Mucosa of descending colon (tissue), 3 donors: ENCODE measurements at places on chromosomes 2 and 18.

DNA sequence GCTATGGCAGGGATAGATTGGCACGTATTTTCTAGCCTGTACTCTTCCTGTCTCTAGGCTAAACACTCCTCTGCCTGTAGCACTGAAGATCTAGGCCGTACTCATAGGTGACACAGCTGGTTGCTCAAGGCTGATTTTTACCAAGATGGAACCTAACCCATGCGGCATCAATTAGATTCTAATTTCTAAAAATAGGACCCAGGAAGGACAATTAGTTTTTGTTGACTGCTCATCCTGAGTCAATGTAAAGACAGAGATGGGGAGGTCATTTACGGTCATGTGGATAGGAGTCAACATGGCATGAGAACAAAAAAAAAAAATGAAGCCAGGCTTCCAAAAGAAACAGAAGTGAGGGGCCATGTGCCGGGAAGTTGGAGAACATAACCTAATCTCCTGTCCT is 360.7 kb upstream of the ETAA1 start:
- DNase-seq: no peak

- DNase-seq: no peak
Measured at GRCh38 chr18:77037567-77037966, 95.0 kb downstream of the MBP start.

DNA sequence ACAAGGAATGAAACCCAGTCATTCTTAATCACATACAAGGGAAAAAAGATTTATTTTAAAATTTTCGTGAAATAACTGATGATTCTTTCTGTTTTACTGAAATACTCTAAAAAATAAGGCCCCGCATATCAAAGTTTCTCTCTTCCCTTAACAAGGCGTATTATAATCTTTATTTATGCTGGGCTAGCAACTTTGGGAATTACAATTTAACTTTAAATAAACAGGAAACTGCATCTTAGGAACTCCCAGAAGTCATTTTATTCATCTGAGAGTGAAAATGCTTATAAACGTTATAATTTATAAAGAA is 166.7 kb downstream of the TCF4 start:
- no peak for DNase-seq

DNA sequence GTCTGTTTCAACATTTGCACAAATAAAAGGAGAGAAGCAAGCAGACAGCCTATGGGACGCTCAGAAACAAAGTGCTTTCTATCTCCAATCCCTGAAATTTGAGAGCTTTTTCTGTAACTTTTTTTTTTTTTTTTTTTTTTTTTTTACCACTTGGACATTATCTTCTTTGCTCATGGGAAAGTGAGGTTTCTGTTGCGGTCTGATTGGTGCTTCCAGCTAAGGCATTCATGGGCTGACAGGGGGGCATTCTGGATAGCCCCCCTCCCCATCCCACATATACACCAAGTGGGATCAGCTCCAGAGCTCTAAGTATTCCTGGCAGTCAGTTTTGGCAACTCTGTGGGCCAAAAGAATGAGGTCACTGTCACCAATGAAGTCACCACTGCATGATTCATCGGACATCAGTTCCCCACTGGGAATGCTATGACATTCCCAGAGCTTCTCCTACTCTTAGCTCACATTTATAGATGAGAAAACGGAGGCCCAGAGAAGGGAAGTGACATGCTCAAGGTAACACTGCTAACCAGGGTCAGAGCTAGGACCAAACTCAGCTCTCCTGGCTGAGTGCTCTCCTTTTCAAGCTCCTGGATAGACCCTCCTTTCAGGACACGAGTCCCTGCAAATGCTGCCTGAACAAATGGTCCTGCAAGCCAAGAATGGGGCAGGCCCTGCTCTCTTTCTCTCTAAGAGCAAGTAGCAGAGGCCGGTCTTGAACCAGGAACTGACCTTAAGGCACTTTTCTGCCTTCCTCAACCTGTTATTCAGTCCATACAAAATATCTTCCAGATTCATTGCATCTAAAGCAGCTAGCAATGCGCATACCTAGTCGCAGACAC is 61.3 kb downstream of the TMEM247 start:
- no peak for DNase-seq

DNA sequence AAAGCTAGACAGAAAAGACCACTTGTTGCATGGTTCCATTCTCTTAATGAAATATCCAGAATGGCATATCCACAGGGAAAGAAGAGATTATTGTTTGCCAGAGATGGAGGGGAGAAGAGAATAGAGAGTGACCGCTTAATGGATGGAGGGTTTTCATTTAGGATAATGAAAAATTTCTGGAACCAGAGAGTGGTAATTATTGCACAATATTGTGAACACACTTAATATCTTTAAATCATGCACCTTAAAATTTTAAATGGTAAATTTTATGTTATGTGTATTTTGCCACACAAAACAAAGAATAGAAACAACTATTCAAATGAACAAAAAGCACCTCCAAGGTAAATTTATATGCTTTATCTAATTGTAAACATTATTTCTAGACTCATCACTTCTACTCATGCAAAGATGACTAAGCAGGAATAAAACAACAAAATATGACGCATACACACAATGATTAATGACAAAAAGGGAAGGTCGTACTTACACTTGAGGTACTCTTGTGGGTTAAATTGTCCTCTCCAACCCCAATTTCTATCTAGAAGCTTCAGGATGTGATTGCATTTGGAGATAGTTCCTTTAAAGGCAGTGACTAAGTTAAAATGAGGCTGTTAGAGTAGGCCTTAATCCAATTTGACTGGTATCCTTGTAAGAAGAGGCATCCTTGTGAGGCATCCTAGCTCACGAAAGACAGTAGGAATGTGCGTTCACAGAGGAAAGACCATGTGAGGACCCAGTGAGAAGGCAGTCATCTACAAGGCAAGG is 18.7 kb upstream of the DHRS9 start:
- DNase-seq: no peak

GRCh38 chr18:9597609-9598008 is 16.8 kb downstream of the PPP4R1 start:
- no peak for DNase-seq

GRCh38 chr18:49062832-49063226 is 112.1 kb upstream of the SMAD7 start:
- DNase-seq: no peak

DNA sequence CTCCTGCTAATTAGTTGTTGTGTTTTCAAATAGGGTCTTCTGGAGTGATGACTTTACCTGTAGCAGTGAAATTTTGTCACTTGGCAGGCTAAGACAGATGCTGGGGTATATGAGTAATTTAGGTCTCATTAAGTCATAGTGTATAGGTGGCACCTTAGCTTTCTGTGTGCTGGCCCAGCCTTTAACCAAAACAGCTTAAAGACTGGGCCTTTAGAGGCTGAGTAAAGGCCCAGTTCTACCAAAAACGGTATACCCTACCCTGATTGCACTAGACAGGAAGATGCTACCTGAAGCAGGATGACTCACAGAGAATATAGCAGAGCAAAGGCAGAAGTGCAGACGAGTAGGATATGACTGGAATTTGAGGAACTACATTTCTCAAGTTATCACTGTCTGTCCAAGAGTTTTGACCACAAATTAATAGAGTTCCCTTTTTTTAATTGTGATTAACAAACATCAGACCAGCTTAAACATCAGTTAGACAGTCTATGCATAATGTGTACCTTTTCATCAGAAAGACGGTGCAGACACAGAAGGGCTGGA is 337.9 kb upstream of the SALL3 start:
- DNase-seq: no peak

DNA sequence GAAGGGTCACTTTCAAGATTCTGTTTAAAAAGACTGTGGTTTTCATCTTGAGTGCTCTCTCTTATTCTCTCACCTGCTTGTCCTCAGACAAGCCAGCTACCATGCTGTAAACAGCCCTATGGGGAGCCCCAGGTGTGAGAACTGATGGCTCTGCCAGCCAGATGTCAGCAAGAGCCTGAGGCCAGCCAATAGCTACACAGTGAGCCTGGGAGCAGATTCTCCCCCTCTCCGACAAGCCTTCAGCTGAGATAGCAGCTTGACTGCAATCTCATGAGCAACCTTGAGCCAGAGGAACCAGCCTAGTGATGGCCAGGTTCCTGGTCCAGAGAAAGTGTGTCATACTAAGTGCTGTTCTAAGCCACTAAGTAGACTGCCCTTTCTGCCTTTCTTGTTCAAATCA is 272.1 kb downstream of the NAPG start:
- no peak for DNase-seq

GRCh38 chr18:76604935-76605240 is 109.8 kb upstream of the ZNF516 start:
- no peak for DNase-seq

DNA sequence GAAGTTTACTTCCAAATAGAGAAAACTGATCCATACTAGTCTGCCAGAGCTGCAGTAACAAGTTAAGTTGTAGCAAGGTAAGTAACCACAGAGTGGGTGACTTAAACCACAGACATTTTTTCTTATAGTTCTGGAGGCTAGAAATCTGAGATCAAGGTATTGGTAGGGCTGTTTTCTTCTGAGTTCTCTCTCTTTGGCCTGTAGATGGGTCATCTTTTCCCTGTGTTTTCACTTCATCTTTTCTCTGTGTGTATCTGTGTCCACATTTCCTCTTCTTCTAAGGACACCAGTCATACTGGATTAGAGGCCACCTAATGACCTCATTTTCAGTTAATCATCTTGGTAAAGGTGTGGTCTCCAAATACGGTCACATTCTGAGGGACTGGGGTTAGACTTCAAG is 142.9 kb upstream of the MEX3C start:
- no peak for DNase-seq

- DNase-seq: no peak
Measured at GRCh38 chr2:16081316-16082200, 141.2 kb downstream of the MYCN start.

DNA sequence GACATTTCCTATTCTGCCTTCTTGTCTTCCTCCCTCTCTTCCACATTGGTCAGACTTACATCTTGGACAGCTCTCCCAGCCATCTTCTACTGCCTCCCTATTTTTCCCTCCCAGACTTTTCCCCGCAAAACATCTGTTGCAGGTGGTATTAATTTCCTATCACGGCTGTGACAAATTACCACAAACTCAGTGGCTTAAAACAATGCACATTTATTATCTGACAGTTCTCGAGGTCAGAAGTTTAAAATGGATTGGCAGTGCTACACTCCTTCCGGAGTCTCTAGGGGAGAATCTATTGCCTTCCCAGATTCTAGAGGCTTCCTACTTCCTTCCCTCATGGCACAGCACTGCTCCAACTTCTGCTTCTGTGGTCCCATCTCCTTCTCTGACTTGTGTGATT is 33.3 kb downstream of the STRADB start:
- no peak for DNase-seq

DNA sequence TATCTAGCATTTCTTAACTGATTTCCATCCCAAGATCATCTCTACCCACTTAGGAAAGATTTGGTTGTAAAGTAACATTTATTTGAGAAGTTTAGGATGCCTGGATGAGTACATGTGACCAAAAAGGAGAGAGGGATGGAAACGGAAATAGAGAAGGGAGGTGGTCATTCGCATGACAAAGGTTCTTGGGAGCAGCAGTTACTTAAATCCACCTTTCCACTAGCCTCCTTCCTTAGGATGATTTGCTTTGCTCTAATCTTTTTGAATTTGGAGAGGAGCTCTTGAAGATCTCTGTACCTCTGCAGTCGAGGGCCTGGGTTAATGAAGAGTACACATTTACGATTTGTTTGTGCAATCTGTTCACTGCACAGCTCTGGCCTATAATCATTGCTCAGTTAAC is 623.5 kb downstream of the EPHA4 start:
- no peak for DNase-seq

DNA sequence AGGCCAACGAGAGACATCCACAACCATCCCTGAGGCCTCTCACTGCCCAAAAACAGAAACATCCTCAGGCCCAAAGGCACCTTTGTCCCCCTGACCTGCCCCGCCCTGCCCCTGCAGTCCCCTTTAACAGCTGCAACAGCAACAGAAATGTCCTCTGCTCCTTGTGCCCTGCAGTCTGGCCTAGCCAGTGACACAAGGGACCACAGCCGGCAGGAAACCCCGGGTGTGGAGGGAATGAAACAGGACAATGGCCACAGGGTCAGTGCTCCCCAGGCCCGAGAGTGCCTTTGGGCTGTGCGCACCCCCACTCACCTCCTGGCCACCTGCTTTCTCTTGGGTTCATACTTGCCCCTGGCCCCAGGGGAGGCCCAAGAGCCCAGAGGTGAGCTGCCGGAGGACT is 35.6 kb downstream of the SNED1 start:
- DNase-seq: no peak

GRCh38 chr2:194105358-194105757 is 1551.7 kb upstream of the SLC39A10 start:
- no peak for DNase-seq

GRCh38 chr18:58429442-58429841 is 199.4 kb downstream of the ALPK2 start:
- DNase-seq: no peak

DNA sequence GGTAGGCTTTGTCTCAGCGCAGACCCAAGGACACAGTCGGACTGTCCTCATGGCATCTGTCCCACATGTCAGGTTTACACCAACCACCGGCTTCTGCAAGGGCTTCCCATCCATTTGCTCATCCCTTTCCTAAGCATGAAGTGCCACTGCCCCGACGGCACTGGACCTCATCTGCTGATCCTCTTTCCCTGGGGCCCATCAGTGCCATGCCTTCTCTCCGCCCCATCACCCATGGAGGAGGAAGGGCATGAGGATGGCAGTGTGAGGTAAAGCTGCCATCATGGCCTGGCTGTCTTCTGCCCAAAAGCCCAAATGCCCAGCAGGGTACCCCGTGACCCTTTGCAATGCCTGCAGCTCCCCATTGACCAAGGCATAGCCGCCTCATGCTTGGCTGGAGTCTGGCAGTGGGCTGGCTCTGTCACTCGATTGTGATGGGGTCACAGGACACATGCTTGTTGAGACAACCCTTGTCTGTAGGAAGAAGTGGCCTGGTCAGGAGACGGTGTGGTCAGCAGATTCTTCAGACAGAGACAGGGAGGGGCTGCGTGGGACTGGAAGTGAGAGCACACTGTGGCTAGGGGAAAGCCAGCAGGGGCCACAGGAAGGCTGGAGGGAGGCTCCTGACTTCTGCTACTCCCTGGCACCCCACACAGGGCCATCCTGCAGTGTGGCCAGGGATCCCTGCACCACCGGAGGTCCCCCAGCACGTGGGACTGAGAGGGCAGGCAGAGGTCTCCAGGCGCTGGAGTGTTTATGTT is 493.7 kb upstream of the HS6ST1 start:
- no peak for DNase-seq

GRCh38 chr2:68719912-68720311 is 14.7 kb upstream of the ARHGAP25 start:
- DNase-seq: no peak

DNA sequence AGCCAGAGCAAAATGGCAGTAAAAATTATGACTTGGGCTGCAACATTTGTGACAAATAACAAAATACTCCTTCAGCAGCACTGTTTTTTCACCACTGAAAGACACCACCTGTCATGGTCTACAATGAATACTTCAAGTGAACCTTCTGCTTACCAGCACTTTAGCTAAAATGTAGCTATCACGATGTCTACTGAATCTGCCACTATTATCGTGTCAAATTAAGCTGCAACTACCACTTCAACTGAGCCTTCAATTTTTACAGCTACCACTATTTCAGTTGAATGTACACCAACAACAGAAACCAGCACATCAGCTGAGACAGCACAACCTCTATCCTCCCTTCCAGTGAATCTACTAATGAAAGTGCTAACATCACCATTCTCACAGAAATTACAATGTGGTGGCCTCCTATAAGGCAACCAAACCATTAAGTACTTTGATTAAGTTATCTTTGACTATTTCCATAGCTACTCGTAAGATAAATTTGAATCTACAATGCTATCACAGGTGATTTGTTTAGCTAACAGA is 10.8 kb upstream of the DYNAP start:
- no peak for DNase-seq
